Stimulated activated CD4-positive, alpha-beta T cell treated with anti-CD3 and anti-CD28 coated beads, Interleukin-1b, Interleukin-23, amount 100 ng/mL, for 1 hour (primary cell): ENCODE measurements at places on chromosomes 6 and 20.

- DNase-seq, result no peak
Measured at GRCh38 chr6:8080362-8081151, 16.4 kb upstream of the BLOC1S5 start.

DNA sequence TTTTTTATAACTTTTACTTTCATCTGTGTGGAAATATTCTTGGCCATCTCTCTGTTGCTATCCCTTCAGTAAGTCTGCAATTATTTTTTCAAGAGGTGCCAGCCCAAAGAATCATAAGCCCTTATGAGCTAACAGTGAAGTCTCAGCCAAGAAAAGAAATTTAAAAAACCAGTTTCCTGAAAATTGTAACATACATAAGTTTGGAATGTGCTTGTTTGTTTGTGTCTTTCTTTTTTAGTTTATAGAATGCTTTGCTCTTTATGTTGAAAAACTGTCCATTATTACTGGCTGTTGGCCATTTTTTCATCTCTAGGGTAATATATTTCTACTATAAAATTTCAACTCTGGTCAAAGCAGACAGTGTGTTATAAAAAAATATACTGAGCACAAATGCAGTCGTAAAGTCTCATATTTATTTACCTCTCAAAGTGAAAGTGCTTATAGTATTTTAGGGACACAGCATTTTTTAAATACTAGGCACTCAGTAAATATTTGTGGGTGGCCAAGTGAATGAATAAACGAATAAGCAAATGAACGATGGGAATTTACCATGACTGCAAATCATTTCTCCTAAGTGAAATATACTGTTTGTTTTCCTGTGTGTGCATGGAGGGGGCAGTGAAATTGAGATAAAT lies 659.7 kb downstream of the KIF16B start:
- no peak for DNase-seq

DNA sequence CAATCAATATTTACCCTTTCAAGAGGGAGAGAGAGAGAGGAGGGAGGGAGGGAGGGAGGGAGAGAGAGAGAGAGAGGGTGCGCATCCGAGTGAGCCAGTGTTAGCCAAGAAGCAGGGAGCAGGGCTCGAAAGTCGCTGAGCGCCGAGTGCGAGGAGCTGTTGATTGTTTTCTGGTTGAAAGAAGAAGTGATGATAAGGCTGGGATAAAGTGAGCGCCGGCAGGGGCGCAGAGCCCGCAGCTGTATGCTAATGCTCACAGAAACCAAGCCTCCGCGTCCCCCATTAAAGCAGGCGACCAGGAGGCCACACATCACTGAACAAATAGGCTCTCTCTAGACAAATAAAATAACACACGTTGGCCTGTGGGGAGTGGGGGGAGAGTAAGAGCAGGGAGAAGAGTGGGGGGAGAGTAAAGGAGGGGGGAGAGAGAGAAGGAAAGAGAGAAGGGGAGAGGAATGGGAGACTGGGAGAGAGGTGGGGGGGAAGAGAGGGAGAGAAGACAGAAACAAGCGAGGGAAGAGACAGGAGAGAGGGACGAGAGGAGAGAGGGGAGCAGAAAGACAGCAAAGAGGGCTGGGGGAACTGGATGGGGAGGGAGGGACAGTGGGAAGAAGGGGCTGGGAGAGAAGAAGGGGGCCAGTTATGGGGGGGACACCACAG lies 5.0 kb upstream of the INSM1 start:
- DNase-seq, result no peak

DNA sequence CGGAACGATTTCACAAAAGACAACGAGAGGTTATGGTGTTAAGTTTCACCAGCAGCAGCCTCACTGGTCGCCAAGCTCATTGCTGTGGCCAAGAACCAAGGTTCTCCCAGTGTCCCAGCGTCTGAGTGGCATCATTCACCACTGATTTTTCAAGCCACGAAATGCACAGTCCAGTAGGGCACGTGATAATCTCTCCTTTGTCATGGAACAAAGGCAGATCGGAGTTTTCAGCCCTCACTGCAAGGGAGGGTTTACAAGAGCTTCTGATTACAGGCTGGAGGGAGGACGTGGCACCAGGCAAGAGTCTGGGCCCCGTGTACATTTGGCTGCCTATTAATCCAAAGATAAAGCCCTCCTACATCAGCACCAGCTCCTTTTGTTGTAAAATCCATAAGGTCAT lies 2.0 kb downstream of the CD24 start:
- no peak for DNase-seq

DNA sequence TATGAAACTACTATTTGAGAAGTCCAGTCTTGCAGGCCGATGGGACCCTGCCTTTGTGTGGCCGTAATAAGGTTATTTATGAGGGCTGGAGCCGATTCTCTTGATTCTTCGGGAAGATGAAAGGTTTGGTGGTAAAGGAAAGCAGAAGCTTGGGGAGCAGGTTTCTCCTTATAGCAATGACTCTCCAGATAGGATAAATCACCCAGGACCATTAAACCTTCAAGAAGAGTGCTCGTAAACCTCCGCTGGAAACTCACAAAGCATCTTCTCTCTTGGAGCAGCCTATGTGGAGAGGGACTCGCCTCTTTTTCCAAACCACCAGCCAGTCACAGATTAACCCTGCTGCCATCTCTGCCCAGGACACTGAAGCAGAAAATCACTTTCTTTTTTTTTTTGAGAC lies 69.6 kb upstream of the SALL4 start:
- no peak for DNase-seq

DNA sequence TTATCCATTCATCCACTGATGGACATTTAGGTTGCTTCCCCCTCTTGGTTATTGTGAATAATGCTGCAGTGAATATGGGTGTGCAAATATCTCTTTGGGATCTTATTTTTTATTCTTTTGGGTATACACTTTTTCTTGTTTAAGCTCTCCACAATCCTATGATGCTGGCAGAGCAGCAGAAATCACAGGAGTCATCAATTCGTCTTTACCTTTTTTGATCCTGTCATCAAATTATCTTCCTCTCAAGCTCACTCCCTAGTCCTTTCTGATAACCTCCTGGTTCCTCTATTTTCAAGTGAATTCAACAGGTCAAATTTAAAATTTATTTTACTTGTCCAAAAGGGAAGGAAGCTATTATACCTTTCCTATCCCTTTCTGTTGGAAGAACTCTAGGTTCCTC lies 89.1 kb downstream of the PLCG1 start:
- DNase-seq, result no peak

DNA sequence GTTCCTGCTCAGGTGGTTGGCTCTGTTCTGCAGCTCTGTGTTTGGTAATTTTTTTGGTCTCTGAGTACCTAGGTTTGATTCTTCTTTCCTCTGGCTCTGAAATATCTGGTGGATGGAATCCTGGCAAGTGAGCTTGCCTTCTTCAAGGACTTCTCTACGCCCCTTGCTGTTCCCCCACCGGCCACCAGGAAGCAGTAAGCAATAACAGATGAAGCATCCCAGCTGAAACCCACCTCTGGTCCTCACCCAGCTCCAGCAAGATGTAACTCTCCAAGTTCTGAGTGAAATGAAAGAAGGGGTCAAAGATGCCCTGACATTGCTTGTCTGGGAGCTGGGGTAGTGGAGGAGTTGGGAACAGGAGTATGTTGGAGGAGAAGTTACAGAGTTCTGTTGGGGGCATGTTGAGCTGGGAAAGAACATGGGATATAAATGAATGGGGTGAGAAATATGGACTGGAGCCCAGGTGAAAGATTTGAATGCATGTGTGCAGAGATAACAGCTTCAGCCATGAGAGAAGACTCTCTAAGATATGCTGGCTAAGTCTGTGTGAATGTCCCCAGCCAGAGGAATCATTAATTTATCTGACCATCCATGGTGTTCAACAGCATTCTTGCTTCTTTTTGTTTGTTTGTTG lies 51.3 kb upstream of the GLP1R start:
- peak; percentile 17 for DNase-seq

DNA sequence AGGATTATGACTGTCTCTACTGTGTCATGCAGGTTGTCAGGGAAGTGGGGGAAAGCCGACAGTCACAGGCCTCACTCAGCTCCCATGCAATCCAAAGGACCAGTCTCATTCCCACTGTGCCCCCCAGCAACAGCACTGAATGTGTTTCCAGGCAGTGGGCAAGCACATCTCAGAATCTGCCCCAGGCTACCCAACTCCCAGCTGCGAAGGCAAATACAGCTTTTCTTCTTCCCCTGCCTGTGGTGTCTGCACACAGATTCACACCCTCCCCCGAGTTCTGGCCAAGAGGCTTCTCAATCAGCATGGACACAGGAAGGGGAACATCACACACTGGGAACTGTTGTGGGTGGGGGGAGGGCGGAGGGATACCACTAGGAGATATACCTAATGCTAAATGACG lies 75.3 kb downstream of the SNAP91 start:
- DNase-seq, result no peak

DNA sequence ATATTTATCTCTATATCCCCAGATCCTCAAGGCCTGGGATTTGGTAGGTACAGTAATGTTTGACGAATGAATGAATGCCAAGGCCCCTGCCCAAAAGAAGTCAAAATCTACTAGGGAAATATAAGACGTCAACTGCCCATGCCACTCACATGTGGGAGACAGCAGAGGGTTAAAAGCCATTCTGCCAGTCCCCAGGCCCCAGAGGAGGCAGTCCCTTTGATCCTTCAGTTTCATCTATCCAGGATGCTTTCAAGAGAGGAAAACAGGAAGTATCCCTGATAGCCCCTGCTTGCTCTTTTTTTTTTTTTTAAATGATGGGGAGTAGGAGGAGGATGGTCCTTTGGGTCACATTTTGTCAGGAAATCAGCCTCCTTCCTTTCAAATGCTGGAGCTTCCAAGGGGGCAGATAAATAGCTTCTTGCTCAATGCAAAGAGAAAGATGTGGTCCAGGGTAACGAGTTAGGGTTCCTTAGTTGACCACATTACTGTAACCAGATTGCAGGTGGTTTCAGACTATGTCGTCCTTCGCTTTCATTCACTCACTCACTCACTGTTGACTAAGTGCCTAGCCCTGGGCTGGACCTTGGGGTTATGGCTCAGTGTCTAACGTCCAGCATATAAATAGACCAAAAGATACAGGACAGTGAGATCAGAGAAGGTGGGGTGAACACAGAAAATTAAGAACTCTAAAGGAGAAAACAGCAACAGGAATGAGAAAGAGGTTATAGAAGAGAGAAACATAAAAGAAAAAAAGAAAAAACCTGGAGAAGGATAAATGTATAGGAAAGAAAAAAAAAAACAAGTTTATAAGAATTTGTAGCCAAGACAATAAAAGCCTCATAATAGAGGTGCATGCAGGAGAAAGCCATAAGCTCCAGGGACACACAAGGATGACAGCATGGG lies 64.6 kb upstream of the PIM1 start:
- no peak for DNase-seq

DNA sequence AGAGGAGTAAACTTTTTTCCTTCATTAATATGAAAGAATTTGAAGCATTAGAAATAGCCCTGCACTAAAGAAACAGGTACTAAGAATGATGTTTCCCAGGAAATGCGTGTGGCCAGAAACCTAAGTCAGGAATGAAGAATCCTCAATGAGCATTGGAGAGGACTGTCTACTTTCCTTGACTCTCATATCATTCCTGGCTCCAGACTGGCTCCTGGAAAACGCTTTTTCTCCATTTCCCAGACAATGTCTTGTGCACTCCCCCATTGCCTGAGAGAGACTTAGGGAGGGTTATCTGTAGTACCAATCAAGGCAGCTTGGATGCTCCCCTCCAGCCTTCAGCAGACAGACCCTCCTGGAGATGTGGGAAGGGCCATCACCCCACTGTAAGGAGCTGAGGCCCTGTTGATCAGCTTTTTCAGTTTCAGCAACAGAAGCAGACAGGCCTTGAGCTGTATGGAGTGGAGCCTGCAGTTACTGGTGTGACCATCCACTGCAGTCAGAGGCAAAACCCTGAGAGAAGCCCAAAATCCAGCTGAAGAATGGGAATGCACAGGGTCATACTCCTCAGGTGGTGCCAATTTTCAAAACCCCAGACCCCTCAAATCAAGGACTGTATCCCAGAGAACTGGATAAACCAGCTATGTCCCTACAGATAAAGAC lies 127.3 kb upstream of the NT5E start:
- no peak for DNase-seq

GRCh38 chr6:14085176-14085787 lies 32.3 kb upstream of the CD83 start:
- DNase-seq, result no peak
